Muscle of back (tissue), 13 donors: ENCODE measurements at places on chromosomes 2 and 18.

GRCh38 chr2:71611247-71611646, 157.9 kb downstream of the DYSF start:
- DNase-seq = no peak

GRCh38 chr2:227614246-227614645, 394 bp downstream of the SCYGR3 start:
- DNase-seq = no peak

DNA sequence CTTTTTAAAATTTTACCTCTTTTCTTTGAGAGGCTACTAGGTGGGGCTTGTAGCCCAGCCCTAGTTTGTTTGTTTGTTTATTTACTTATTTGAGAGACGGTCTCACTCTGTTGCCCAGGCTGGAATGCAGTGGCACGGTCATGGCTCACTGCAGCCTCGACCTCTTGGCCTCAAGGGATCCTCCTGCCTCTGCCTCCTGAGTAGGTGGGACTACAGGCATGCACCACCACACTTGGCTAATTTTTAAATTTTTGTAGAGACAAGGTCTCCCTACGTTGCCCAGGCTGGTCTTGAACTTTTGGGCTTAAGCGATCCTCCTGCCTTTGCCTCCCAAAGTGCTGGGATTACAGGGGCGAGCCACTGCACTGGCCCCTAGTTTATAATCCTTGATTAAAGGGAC, 35.0 kb downstream of the ERLEC1 start:
- DNase-seq = no peak

GRCh38 chr2:21836261-21836660, 712.5 kb downstream of the TDRD15 start:
- no peak for DNase-seq

DNA sequence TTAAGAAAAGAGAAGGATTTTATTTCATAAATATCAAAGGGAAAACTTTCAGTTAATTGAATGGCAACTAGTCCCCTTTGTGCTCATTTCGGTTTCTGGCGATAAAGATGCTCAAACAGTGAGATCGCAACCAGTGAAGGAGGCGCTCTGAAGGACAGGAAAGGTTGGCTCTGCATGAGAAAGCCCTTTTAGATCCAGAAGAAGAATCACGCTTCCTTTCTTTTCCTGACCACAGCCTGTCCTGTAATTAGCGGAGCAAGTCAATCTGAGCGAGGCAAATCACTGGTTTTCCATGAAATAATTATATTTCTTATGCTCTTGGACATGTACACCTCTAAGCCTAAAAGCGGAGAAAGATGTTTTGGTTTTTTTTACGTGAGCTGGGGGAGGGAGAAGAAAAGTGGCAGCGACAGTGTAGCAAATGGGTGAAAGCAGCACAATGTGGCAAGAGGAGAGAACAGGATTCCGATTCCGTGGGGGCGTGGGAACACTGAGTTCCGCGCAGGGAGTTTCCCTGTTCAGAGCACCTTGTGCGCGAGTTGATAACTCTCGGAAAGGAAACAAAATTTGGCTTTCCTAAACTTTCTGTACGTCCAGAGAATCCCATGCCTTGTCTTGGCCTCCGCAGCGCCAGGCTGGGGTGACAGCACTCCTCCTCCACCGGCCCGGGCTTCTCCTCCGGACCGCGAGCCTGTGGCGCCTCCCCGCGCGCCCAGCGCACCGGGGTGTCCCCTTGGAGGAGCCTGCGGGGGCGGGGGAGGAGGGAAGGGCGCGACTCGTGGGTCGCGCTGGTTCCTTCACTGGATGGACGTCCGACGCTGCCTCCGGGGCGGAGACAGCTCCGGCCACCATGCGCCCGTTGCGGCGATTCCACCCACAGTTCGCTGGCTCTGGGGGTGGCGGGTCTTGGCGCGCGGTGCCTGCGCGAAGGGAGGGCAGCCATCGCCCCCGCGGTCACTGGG, 620 bp upstream of the SLC9A2 start:
- DNase-seq = peak; percentile 22

DNA sequence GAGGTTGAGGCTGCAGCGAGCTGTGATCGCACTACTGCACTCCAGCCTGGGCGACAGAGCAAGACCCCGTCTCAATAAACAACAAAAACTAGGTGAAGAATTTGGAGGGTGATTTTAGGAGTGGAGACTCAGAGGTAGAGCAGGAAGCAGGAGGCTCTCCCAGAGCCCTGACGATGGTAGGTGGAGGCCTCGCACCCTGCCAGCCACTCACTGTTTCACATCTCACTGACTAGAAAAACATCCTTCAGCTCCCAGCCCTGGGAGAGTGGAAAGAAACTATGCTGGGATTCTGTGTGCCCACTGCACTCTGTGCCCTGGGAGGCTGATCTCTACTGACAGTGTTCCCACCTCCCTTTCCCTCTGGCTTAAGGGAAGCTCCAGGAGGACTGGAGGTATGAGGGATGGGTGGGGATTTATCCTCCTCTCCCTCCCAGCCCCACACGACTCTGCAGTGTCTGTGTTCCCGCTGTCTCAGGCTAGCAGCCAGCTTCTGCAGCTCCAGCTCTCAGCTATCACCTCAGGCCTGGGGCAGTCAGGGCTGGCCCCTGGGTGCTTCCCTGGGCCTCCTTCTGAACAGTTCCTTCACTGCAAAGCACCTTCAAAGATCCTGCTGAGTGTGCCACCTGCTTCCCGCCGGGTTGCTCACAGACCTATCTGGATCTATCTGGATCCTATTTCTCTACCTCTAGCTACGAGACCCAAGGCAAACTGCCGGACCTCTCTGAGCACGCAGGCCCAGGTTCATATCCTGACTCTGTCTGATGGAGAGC, 9.6 kb downstream of the CIB4 start:
- no peak for DNase-seq
